ENCODE measurements at places on chromosomes 7 and 10.

DNA sequence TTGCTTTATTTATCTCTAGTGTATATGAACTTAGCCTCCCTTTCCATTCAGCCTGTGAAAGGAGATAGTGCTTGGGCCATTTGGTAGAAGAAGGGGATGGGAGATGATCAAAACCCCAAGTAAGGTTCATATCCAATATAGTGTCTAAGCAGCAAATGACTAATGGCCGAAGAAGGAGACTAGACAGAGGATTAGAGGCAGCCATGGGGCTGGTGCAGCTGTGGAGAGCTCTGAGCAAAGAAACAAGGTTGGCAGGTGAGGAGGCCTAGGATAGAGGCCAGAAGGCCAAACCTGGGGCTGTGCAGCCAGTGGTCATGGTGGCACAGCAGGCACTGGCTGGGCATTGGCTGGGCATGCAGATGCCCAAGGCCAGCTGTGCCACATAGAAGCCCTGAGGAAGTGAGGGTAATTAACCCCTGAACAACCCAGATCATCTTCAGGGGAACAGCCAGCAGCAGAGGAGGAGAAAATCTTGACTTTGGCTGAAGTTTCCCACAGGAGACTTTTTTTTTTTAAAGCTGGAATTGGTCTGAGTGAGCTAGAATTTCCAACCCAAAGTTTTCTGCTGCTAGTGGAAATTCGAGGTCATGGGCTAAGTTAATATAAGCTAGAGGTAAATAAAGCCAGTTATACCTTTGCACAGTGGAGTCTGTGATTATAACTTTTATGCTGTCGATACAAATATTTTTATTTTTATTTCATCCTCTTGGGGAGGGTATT, 10.3 kb upstream of the CPA1 start:
- DNase-seq, result no peak

GRCh38 chr10:90859321-90859751, 1.5 kb upstream of the HTR7 start:
- no peak for DNase-seq

DNA sequence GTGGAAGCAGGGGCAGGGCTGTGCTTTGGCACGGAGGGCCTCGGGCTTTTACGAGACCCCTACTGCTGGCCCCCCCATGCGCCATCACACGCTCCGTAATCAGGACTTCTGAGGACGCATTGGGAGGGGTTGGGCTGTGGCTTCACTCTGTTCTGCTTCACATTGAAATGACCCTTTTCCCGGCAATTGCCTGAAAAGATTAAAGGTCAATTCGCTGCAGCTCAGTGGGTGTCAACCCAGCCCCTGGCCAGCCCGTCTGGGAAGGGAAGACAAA, 41.7 kb upstream of the UBE3C start:
- no peak for DNase-seq

DNA sequence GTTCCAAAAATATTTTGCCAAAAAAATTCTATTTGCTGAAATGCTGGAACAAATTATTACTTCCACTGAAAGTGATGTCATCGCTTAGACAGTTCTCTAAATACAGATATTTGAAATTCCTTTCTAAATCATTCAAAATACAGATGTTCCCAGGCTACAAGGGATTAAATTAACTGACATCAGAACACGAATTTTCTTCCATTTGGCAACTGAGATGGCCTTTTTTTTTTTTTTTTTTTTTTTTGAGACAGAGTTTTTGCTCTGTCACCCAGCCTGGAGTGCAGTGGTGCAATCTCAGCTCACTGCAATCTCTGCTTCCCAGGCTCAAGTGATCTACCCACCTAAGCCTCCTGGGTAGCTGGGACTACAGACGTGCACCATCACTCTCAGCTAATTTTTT, 57.0 kb downstream of the P4HA1 start:
- DNase-seq, result no peak

- no peak for DNase-seq
Observed at GRCh38 chr7:106190589-106191330, 78.6 kb upstream of the SYPL1 start.

DNA sequence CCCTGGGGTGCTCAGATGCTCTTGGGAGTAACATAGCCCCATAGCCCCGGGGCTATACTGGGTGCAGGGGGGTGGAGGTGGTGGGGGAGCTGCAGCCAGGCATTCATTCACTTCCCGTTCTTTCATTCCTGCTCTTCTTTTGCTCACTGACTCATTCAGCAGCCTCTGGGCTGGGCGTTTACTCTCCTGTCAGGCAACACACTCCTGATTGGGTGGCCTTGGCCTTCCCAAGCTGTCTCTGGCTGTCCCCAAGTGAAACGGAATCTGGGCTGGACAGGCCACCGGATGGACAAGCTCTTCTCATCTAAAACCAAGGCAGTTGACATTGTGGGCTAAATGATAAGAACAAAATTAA, 34.6 kb downstream of the CHST3 start:
- no peak for DNase-seq

All from activated CD4-positive, alpha-beta T cell treated with anti-CD3 and anti-CD28 coated beads, Interleukin-2, amount 10 ng/mL, durations not matched to agents 7 days and 5 days (primary cell).